ENCODE measurements at places on chromosomes 2 and 18.

DNA sequence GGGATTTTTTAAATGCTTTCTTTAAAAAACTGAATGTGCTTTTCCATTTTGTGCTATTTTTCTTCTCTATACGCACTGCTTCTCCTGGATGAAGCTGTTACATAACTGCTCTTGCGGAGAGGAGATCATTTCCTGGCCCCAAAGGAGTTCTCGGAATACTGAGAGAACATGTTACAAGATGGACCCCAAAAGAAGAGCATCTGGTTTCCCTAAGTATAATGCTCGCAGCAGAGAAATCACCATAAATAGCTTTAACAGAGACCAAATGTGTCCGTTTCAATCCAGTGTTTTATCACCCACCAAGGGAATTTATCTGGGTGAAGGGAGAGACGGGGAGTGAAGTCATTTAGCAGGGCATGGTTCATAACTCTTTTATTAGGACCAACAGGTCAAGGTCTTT is 80.1 kb downstream of the RBM43 start:
- DNase-seq, result peak; percentile 34

DNA sequence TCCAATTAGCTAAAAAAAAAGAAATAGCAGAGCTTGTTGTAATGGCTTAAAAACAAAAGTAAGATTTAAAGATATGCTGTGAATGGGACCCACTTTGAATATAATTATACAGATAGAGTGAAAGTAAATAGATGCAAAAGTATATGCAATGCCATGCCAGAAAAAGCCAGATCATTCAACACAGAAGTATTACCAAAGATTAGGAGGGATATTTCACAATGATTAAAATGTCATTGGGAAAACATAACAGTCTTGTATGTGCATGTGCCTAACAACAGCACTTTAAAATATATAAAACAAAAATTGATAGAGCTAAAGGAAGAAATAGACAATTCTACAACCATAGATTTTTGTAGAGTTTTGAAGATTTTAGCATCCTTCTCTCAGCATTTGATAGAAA is 19.9 kb upstream of the SIGLEC15 start:
- no peak for DNase-seq

DNA sequence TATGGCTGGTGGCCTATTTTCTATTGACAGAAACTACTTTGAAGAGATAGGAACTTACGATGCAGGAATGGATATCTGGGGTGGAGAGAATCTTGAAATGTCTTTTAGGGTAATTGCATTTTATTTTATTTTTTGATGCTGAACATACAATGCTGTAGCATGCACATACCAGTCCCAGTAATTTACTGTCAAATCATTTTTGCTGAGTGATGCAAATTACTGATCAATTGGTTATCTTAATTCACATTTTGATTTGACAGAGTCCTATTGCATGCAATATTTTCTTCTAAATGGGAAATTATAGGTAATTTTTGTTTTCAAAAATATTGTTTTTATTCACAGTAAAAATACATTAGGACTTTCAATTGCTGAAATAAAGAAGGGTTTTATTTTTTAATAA is 387.3 kb downstream of the GALNT13 start:
- no peak for DNase-seq

- DNase-seq, result no peak
Observed at GRCh38 chr2:189658306-189659212, 2.7 kb upstream of the ASNSD1 start.

GRCh38 chr18:38198526-38198925 is 632.9 kb upstream of the CELF4 start:
- no peak for DNase-seq

Data from right hindlimb (tissue), 1 donor.